ENCODE measurements at places on chromosomes 4 and X.

GRCh38 chr4:1534876-1535526 is 128.8 kb upstream of the NKX1-1 start:
- no peak for DNase-seq

GRCh38 chr4:34771632-34772031 is 1472.7 kb downstream of the ARAP2 start:
- DNase-seq: no peak

GRCh38 chrX:53312946-53313727 is 31.8 kb upstream of the IQSEC2 start:
- peak; percentile 80 for DNase-seq

DNA sequence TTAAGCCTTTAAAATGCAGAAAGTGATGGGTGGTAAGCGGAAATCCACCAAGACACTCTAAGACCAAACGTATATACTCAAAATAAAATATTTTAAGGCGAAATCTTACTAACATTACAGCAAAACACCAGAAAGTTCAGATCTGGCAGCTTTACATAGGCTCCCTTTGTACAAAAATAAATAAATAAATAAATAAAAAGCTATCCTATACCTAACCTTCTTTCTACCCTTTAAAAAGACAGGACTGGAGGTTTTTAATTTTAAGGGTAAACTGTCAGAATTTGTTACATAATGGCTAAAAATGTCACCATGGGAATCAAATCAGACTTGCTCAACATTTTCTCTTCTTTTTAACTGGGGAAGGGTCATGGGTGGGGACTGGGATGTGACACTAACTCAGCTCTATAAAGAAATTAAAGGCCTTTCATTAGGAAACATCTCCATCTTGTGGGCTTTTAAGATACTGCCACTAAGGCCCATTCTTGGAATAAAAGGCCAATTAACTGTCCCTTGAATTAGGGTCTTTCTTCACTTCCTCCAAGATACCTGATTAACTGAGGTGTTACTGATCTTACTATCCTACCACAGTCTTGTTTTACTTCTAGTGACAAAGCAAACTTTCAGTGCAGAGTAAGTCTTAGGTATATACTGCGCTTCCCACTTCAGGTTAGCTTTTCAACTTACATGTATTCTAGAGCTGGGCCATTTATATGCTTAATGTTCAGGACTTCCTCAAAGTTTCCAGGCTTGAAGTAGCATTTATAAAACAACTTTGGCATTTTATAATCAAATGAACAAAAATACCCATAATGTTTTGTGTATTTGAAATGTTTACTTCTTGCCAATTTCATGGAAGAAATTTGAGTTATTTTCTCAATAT is 13.3 kb downstream of the HNRNPD start:
- DNase-seq: peak; percentile 42

DNA sequence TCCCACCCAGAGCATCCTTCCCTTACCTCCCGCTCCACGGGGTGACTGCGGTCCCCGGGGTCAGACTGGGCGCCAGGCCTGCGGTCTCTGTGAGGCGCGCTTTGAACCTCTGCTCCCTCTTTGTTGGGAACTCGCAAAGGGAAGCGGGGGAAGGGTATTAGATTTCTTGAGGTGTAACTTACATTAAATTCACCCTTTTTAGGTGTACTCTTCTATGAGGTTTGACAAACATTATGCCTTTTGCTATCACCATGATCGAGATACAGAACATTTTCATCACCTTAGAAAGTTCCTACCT is 569 bp downstream of the DCK start:
- peak; percentile 13 for DNase-seq

GRCh38 chr4:76640353-76640910 is 205.4 kb downstream of the SHROOM3 start:
- no peak for DNase-seq

- no peak for DNase-seq
Observed at GRCh38 chr4:138050601-138051000, 191.5 kb downstream of the SLC7A11 start.

GRCh38 chr4:39565878-39566600 is 38.8 kb upstream of the UGDH start:
- no peak for DNase-seq

DNA sequence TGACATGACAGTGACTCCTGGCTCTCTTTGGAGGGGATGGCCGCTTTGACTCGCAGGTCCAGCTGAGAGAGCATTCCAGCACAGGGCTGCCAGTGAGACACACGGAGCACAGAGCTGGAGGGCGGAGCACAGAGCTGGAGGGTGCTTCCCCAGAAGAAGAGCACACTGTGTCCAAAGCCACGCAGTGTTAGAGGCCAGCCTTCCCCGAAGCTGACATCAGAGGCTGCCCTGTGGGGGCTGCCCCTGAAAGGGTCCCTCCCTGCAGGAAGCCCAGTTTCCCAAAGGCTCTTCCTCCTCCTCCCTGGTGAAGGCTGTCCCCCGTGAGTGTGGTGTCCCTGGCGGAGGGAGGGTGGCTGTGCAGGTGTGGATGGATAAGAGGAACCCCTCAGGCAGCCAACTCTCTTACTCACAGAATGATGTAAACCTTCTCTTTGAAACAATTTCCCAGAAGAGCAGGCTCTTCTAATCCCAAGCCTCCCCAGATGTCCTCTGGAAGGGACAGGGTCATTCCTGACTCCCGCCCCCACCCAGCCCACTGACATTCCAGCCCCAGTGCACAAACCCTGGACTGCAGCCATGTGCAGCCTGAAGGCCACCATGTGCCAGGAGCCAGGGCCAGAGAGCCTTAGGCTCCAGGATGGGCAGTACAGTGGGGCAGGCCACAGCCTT is 53.4 kb downstream of the PSAPL1 start:
- no peak for DNase-seq

GRCh38 chrX:105564501-105564900 is 257.8 kb upstream of the NRK start:
- DNase-seq: peak; percentile 66

GRCh38 chrX:118675326-118675965 is 52.0 kb upstream of the IL13RA1 start:
- no peak for DNase-seq

DNA sequence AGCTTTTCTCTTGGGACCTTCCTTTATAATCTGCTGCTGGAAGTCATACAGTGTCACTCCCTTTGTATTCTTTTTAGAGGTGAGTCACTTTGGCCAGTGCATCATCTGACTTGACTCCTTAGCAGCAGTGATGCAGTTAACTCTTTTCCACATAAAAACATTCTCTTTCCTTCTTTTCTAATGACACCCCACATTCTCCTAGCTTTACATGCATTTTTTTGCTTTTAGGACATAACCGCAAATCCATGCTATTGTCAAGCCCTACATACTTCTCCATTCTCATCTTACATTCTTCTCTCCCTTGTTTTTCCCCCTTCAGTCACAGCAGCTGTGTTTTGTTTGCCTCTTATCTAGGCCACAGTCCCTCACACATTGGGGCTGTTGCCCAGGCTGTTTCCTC is 55.1 kb downstream of the ZNF330 start:
- DNase-seq: no peak

DNA sequence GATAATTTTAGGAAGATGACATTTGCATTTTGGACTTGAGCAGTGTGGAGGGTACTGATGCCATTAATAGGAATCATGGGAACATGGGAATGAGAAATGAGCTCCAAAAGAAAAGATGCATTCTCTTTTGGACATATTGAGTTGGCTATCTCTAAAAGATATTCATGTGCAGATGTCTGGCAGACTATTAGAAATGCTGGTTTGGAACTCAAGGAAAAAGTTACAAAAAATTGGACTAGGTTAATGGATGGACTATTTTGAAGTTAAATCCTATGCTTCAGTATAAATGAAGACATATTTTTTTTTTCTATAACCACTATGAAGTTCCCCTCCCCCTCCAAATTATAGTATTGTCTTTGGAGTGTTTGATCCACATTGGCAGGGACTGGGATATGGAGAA is 3.6 kb upstream of the LIMCH1 start:
- DNase-seq: no peak

- no peak for DNase-seq
Observed at GRCh38 chrX:154774622-154775021, 12.0 kb downstream of the DKC1 start.

- DNase-seq: no peak
Observed at GRCh38 chrX:68894513-68895340, 65.9 kb downstream of the EFNB1 start.

DNA sequence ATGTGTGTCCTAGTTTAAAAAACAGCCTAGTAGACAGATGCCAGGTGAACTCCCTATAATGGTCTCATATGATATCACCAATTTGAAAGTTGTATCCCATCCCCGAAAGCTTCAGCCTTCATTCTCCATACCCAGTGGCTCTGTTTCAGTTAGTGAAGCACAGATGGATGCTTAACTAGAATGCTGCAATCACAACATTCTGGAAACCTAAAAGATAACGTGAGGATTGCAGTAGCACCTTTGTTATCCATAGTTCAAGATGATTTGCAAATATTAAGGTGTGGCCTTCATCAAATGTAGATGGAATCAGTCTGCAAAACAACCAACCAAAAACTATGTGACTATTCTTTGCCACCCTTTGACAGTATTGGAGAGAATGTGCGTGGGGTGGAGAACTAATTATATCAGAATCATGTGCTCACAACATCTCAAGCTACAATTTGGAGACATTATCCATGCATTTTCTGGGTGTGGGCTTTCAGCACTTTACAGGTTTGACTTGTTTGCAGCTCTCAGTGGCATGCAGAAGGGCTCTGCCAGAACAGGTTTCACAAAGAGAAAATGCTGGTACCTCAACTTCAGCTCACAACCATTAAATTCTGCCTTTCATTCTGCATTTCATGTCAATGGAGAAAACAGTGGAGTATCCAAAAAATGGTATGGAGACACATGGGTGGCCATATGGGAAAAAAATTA is 18.3 kb upstream of the PPID start:
- no peak for DNase-seq

- DNase-seq: peak; percentile 39
Observed at GRCh38 chr4:165537028-165537648, 158.3 kb downstream of the CPE start.

DNA sequence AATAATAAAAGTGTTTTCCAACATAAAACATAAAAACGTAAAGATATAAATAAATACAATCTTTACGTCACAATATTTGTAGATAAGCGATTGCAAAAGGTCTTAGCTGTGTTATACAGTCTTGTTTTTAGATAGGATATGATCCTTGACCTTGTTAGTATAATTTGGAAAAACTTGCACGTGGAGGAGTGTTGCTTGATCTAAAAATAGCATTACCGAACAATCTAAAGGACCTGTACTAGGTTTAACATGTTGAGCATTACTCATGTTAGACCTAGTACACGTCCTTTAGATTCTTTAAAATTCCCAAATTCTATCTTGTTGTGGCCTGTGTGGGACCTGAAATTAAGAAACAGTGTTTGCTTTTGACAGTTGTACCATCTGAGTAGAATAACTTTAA is 1.6 kb downstream of the METAP1 start:
- DNase-seq: no peak

DNA sequence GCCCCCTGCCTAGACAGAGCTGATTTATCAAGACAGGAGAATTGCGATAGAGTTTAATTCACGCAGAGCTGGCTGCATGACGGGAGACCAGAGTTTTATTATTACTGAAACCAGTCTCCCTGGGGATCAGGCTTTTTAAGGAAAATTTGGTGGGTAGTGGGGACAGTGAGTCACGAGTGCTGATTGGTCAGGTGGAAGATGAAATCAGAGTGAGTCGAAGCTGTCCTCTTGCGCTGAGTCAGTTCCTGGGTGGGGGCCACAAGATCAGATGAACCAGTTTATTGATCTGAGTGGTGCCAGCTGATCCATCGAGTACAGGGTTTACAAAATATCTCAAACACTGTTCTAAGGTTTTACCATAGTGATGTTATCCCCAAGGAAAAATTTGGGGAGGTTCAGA is 36.6 kb downstream of the MYOZ2 start:
- DNase-seq: no peak

- no peak for DNase-seq
Observed at GRCh38 chr4:29538889-29539646, 1181.1 kb upstream of the PCDH7 start.

GRCh38 chr4:164856396-164856795 is 20.6 kb upstream of the APELA start:
- DNase-seq: no peak

DNA sequence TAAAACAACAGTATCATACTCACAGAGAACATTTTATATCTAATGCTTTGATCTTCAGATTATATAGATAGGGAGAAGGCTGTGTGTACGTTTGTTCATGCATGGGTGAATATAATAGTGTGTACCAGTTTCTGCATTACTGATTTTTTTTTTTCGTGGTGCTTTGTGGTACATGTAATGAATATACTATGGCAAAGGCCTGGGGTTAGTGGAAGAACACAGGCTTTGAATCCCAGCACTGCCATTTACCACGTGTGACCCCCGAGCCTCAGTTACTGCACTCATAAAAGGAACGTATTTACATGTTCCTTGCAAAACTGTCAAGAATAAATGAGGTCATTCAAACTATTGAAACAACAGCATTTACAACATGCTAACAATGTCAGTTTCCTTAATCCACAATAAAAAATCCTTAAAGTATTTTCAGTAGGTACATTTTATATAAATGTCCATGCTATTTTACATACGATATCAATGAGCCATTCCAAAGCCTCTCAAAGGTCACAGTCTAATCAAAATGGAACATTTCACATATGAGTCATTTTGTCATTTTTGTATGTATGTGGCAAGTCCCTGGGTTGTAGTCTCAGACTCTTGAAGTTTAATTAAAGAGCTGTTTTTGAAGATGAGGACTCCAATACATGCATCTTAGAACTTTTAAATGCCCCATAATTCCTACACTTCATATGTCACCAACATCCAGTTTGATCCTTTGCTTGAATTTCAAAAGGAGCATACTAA is 242.8 kb downstream of the PPP3CA start:
- no peak for DNase-seq

- DNase-seq: no peak
Observed at GRCh38 chrX:15816886-15817285, 26.6 kb downstream of the ZRSR2 start.

- no peak for DNase-seq
Observed at GRCh38 chr4:96312046-96312685, 472.3 kb downstream of the PDHA2 start.

DNA sequence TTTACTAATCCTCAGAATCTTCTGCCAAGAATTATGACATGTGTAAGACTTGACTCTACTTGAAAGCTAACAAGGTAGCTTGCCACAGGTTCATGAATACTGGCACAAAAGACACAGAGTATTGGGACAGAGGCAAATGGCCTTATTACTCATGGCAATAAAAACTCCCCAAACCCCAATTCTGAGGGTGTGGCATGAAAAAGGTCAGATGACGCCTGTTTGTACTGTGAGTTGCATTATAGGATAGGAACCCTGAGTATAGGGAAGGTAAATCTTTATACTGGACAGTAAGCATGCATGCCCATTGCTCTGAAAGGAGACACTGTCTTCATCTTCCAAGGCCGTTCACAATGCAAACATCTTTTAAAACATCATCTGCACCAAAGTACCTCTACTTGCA is 600.0 kb downstream of the IL1RAPL1 start:
- no peak for DNase-seq
